Thoracic aorta (tissue), 2 donors: ENCODE measurements at places on chromosomes 2 and 18.

GRCh38 chr18:45069546-45069945 is 388.9 kb downstream of the SETBP1 start:
- DNase-seq: no peak

DNA sequence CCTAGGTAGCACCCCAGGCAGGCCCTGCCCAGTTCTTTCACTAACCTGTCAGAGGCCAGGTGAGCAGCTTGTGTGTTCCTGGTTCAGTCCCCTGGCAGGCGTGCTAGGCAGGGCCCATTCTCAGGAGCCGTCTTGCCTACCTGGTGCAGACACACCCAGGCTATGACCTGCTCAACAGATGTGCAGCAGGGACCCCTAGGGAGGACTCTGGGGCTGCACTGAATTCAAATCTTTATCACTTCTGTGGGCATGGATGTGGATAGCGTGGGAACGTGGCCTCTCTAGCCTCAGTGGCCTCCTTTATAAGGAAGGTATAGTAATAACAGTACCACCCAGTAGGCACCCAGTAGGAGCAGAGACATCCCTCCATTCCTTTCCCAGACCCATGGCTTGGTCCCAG is 48.4 kb downstream of the PLEKHB2 start:
- no peak for DNase-seq

GRCh38 chr2:158823486-158824237 is 28.5 kb downstream of the DAPL1 start:
- no peak for DNase-seq

DNA sequence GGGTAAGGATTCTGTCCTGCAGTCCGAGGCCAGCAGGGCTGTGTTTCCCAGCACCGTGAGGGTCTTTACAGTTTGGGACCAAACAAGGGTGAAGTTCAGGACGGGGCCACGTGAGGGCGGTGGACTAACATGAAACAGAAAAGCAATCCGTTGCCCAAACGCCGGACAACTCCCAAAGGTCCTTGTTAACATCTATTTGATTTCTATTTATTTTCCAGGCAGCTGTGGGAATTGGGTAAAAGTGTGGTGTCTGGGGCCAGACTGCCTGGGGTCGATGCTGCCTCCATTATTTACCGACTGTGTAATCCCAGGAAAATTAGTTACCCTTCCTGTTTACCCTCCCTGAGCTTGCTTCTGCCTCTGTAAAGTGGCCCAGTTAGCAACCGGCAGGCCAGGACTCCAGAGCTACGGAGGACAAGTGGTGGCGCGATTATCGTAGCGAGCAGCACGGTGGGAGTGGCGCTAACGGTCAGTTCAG is 66.3 kb upstream of the TCF7L1 start:
- DNase-seq: peak; percentile 58

DNA sequence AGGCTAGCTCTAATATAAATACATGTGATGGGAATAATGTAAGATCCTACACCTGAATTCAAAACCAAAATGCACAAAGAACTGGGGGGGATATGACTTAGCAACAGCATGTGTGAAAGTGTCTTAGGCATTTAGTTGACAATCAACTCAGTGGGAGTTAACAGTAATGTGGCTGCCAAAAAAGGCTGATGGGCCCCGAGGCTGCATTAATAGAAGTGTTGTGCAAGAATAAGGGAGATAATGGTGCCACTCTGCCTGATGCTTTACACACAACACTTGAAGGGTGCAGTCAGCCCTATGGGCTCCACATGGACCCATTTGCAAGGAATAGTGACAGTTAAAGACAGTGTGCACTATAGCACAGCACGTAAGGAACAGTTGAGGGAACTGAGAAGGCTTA is 649.4 kb upstream of the ZEB2 start:
- DNase-seq: no peak

GRCh38 chr18:49813069-49813318 is 339 bp downstream of the ACAA2 start:
- no peak for DNase-seq

- DNase-seq: no peak
Observed at GRCh38 chr2:128196471-128196931, 105.5 kb downstream of the UGGT1 start.

- DNase-seq: no peak
Observed at GRCh38 chr2:189348369-189348768, 92.9 kb upstream of the WDR75 start.

- DNase-seq: no peak
Observed at GRCh38 chr2:186946896-186947467, 98.0 kb upstream of the ZSWIM2 start.
